ENCODE measurements at places on chromosomes 1 and 21. TPM values are rescaled to one million over a fixed set of nuclear protein-coding genes. Genes with fewer than 3 reads are reported as not detected.
A peak's percentile ranks its signal among the peaks of the same experiment; 100 is the strongest.

VASH2 gene
- total RNA-seq: 0.22 TPM

NOS1AP gene
- total RNA-seq: 0.21 TPM

SMIM1 gene
- 1.5 TPM for total RNA-seq

EBNA1BP2 gene
- total RNA-seq: 164 TPM

MX1 gene
- 108 TPM for total RNA-seq

- no peak overlapping the region for H3K27ac ChIP-seq
- peaks cover 24% of the 10 kb centered on the region for H3K4me1 ChIP-seq
- H3K36me3 ChIP-seq: no peaks in the 10 kb centered on the region
Measured at GRCh38 chr1:228830954-228831481, 95.7 kb downstream of the RHOU start.

DNA sequence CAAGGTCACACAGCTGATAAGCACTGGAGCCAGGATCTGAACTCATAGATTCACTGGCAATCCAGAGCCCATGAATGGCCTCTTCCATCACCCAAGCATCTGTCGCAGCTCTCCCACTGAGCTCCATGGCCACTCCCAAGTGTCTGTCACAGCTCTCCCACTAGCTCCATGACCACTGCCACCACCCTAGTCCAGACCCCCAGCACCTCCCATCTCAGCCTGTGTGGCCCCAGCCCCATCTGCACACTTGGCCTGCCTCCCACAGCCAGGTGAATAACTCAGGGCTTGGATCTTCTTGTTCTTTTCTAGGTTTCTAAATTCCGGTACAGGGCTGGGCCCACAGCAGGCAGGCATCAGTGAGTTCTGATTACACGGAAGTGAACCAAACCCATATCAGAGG lies 76.0 kb downstream of the GLIS1 start:
- DNase-seq: no peak
- no peaks in the 10 kb centered on the region for H3K36me3 ChIP-seq
- no peaks in the 10 kb centered on the region for H3K4me1 ChIP-seq
- no peaks in the 10 kb centered on the region for H3K27me3 ChIP-seq
- H3K4me3 ChIP-seq: no peak overlapping the region

- peaks cover 39% of the 10 kb centered on the region for H3K36me3 ChIP-seq
- H3K27ac ChIP-seq: peak overlapping the region; percentile 98
- no peaks in the 10 kb centered on the region for H3K27me3 ChIP-seq
Measured at GRCh38 chr1:151165281-151165737, 393 bp downstream of the LYSMD1 start.
